ENCODE measurements at places on chromosomes 16 and 17.
A peak's percentile ranks its signal among the peaks of the same experiment; 100 is the strongest.

DNA sequence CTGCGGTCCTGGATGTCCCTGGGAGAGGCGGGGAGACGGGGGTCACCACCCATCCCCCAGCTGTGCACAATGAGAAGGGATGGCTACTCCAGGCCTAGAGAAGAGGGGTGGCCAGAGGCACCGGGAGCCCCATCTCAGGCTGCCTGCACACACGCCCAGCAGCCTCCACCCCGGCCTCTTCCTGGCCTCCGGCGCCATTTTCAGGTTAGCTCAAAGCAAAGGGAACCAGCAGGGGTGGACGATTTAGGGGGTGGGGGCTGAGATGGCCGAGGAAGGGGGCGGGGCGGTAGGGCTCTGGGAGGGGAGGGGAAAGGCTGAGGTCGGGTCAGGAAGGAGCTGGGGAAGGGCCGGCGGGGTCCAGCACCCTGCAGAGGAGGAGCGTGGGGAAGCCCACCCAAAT, 42.8 kb downstream of the SRCIN1 start:
- no peak for DNase-seq

GRCh38 chr17:41486809-41487530, 2.7 kb downstream of the KRT36 start:
- DNase-seq, result no peak

- DNase-seq, result no peak
These were observed 926 bp upstream of the SHCBP1 start for GRCh38 chr16:46621934-46622676.

- no peak for DNase-seq
These were observed 42.8 kb upstream of the GSE1 start for GRCh38 chr16:85570213-85570734.

DNA sequence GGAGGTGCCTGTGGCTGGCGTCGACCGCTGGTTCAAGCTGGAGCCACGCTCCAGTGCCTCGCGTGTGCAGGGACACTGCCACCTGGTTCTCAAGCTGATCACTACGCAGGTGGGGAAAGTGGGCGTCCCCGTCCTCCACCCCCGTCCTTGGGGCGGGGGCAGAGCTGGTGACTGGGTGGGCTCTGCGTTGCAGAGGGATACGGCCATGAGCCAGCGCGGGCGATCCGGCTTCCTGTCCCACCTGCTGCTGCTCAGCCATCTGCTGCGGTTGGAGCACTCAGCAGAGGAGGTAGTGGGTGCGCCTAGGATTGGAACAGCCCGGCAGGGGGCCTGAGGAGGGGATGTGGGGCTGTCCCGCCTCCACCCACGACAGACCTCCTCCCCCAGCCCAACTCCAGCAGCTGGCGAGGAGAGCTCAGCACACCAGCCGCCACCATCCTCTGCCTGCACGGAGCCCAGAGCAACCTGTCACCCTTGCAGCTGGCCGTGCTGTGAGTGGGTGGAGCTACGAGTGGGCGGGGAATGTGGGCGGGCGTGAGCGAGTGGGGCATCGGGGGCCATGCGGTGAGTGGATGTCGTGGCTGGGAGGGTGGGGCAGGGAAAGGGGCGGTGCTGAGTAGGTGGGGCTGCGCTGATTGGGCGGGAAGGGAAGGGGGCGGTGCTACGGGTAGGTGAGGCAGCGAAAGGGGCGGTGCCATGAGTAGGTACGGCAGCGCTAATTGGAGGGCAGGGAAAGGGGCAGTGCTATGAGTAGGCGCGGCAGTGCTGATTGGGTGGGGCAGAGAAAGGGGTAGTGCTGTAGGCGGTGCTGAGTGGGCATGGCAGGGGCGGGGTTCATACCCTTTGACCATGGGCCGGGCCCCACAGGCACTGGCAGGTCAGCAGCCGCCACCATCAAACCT, 8.9 kb downstream of the TSR3 start:
- peak; percentile 84 for DNase-seq

GRCh38 chr17:28747051-28747691, 3.4 kb downstream of the TRAF4 start:
- no peak for DNase-seq

DNA sequence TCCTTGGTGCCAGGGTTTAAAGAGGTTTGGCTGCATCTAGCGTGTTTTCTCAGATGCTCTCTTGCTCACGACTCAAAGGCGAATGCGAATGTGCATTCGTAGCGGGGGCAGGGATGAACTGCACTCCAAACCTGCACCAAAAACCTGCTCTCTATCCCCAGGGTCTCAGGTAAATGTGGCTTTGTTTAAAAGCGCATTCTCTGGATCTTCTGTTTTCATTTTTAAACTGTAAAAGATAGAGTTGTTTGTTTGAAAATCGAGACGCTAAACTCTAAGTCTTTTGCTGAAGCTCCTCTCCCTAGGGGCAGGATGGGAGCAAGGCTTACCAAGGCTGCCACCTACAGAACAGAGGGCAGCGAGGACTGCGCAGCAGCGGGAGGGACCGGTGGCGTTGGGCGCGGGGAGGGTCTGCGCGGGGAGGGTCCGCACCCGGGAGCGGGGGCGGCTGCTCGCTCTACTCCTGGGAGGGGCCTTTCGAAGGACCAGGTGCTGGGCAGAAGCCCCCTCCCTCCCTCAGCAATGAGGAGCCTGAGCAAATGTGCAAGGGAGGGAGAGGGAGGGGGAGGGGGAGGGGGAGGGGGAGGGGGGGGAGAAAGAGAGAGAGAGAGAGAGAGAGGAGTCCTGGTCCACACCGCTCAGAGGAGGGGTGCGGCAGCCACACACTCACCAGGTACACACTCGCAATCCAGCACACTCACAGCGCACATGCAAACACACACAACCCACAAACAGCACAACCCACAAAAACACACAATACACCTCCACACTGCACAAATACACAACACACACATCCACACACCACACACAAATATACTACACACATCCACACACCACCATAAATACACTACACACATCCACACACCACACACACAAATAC, 142.8 kb downstream of the GRIN2A start:
- DNase-seq, result no peak

- peak; percentile 47 for DNase-seq
These were observed 18.4 kb downstream of the LDHD start for GRCh38 chr16:75097941-75098901.

DNA sequence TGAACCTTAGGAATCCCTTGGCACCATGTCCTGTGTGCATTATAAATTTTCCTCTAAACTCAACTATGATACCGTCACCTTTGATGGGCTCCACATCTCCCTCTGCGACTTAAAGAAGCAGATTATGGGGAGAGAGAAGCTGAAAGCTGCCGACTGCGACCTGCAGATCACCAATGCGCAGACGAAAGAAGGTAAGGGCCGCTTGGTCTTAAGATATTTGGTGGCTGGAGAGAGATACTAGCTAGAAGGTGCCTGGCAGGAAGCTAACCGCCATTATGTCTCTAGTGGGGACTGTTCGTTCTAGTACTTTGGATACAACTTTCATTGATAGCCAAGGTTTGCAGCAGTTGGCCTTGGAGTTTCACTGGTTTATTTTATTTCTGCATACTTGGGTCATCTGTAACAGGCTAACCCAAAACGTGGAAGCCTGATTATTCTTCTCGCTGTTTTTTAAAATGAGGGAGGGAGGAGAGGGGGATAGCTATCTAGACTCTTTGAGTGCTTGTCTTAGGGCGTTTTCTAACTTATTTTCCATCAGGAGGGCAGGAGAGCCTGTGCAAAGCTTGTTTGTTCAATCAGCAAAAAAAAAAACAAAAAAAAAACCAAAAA, 1.3 kb downstream of the RBBP6 start:
- DNase-seq, result no peak

GRCh38 chr16:22979038-22979437, 165.1 kb downstream of the HS3ST2 start:
- DNase-seq, result no peak

GRCh38 chr16:2270588-2271470, 2.9 kb upstream of the RNPS1 start:
- no peak for DNase-seq

DNA sequence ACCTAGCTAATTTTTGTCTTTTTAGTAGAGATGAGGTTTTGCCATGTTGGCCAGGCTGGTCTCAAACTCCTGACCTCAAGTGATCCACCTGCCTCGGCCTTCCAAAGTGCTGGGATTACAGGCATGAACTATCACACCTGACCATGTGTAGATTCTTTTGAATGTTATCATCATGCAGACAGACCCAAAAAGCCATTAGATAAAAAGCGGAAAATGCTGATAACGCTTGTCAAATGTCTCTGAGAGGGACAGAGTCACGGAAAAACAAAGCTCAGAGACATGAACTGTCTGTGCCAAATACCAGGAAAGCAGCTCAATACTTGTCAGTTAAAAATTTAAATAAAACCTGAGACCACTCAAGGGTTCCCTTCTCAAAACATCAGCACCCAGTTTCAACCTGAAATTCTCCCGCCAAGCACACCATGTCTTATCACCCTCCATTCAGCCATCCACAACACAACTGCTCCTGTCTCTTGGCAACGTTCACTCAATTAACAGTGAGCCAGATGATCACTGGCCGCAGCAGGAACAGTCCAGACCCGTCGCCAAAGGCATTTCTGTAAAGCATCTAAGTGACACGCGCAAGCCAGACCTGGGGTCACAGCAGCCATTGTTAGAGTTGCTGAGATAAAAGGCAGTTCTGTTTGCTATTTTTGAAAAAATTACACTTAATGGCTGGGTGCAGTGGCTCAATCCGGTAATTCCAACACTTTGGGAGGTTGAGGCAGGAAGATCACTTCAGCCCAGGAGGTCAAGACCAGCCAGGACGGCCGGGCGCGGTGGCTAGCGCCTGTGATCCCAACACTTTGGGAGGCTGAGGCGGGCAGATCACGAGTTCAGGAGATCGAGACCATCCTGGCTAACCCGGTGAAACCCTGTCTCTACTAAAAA, 29.7 kb downstream of the FANCA start:
- DNase-seq, result no peak

- DNase-seq, result no peak
These were observed 65.7 kb downstream of the CENPV start for GRCh38 chr17:16287563-16288027.

DNA sequence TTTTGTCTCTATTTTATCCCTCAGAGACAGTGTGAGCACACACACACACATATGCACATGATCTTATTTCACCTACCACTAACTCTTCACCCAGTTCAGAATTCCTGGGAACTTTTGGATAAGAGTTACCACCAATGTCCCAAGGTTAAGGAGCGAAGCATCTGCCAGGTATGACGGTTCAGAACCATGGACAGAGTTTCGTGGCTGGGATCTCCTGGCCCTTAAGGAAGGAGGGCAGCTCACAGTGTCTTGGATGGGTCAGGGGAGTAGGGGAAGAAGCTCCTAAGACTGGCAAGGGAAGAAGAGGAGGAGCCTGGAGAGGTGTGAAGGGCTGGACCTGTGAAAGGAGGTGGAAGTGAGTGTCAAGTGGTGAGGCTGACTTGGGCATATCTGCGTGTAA, 23.0 kb upstream of the TMEM132E start:
- no peak for DNase-seq

DNA sequence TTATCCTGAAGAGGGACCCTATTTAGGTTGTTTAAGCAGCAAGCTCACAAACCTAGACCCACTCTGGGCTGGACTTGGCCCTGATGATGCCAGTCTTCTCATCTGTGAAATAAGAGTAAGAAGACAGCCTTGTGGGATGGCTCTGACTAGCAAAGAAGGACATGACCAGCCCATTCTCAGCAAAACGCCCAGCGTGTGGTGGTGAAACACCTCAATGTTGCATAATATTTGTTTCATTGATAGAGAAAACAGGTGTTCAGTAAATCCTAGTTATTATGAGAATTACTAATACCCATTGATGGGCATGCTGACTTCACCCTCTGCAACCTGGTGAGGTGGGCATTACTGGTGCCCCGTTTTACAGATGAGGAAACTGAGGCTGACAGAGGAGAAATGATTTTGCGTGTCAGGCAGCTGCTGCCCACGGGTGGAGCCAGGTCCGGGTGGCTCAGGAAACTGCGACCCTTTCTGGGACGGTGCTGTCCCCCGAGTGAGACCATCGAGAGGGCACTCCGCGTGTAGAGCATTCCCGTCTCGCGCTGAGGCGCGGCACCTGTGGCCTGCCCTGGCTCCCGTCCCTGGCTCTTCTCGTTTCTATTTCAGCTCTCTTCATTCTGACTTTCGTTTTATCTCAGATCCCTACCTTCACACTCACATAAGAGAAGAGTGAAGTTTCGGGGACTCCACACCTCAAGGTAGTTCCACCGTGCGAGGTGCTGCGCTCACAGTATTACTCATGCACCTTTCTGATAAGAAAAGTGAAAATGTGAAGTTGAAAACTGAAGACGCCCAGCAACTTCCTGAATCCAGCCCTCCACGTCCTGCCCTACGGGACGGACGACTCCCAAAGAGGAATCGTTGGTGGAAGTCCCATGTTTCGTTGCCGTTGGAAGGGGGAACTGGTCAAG, 48.5 kb downstream of the IRF8 start:
- peak; percentile 47 for DNase-seq

GRCh38 chr17:73521376-73521775, 122.9 kb downstream of the SDK2 start:
- DNase-seq, result no peak

DNA sequence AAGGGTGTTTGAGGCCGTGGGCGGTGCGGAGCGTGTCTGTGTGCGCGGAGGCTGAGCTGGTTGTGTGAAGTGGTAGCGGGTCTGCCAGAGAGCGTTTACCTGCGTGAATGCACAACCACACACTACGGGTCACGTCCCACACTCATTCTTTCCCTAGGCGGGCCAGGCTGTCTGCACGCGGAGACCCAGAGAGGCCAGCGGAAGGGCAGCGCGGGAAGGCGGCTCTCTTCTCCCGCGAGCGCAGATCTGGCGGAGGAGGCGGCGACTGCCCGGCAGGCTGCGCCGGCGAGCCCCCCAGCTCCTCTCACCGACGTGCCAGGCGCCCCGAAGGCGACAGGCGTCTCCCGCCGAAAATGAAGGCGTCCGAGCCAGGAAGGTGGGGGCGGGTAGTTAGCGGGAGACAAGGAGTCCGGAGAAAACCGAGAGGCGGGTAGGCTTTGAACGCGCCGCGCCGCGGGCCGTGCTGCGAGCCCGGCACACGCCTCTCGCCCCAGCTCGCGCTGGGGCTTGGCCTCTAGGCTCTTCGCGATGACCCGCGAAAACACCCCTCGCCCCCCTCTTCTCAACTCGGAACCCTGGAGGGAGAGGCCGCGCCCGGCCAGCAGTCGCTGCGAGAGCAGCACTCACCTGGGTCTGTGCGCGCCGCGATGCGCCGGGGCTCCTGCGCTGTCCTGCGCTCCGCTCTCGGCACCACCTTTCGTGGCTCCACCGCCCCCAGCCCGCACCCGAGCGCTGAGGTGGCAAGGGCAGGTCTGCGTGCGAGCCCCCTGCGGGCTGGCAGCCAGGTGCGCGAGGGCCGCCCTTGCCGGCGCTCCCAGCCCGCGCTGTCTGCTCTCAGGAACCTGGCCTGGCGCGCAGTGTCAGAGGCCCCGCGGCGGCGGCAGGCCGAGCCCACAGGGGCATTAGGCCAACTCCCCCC, 2.0 kb upstream of the FOXF1 start:
- DNase-seq, result no peak

GRCh38 chr16:75478480-75479345, 14.2 kb upstream of the TMEM170A start:
- no peak for DNase-seq

DNA sequence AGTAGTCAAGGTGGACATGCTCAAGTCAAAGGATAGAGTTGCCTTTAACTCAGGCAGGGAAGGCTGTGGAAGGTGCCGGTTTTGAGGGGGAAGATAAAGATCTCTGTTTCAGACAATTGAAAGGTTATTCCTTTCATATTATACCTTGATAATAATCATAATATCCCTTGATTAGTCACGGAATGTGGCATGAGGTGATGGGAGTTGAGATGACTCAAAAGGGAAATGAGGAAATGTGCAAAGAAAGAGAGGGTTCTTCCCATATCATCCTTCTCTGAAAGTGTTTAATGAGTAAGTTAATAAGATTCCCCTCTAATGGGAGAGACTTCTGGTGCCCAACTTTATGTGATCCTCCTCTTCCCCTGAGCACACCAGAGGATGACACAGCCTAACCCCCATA, 43.1 kb upstream of the HS3ST2 start:
- DNase-seq, result no peak

All from stimulated activated CD4-positive, alpha-beta T cell treated with anti-CD3 and anti-CD28 coated beads, Interleukin-1b, Interleukin-23, amount 100 ng/mL, for 4 hours (primary cell).